Activated CD4-positive, alpha-beta T cell treated with anti-CD3 and anti-CD28 coated beads for 4 hours (primary cell): ENCODE measurements at places on chromosomes 6 and 20.

- DNase-seq = no peak
These were observed 70.6 kb downstream of the MRPL14 start for GRCh38 chr6:44056392-44057237.

DNA sequence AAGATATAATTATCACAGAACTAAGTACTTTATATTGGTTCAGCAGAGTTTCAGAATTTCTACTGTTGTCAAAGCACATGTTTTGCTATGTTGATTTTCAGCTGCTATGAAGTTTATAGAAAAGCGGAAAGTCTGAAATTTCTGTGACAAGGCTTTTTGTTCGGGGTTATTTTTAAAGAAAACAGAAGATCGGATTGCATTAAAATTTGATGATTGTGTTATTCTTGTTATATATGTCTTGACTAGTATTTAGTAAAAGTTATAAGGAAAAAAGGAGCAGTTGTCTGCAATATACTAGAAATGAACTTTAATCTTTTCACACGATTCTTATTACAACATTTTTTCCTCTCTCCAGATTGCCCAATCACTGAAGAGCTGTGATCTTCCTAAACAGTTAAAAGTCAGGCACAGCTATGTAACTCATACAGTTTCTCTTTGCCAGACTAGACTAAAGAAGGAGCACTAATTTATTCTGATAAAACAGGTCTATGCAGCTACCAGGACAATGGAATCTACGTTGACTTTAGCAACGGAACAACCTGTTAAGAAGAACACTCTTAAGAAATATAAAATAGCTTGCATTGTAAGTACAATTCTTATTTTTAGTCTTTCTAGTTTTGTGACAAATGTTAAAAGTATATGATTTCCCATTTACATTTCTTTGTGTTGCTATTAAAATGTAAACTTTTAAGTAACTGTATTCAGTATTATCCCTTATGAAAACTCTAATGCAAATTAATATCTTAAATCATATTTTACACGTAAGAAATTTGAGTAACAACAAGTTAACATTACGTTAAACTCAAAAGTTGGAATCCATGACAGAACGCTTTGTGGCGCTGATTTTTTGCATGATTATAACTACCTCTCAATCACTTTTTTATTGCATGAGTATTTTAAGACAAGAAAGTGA, at the start of gene ENPP3:
ENPP3 (plus strand) TSS at position 423 of the 913 bp plus-strand sequence; CDS start at position 506, 83 bp downstream.
- DNase-seq = no peak

DNA sequence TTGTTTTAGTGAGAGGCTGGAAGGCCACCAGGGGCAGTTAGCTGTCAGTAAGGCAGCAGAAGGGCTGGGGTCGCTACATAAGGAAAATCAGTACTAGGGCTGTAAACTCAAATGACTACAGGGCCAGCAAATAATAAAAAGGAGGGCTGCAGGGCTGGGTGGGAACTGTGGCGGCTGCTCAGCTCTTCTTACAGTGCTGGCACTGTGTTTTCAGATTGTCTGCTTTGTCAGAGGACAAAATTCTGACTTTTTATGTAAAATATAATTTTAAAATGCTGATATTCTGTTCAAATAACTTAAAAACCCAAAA, 23.2 kb downstream of the HLA-A start:
- DNase-seq = no peak

GRCh38 chr6:149016716-149017115, 269.9 kb downstream of the UST start:
- DNase-seq = no peak

GRCh38 chr6:135798751-135799515, 52.6 kb upstream of the PDE7B start:
- DNase-seq = no peak

DNA sequence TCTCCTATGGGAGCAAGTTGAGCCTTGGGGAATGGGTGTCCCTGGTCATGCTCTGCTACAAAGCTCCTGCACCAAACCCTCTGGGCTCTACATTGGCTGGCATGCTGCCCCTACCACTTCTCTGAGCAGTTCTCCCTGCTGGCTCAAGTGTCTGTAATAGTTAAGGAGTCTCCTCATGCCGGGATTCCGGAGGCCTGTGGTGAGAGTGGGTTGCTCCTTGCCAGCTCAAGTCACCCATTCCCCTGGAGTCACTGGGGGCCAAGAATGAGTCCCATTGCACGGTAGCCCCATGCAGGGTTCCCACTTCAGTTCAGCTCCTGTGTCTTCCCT, 173.9 kb downstream of the PRDM13 start:
- no peak for DNase-seq

GRCh38 chr20:54692168-54692887, 216.9 kb downstream of the DOK5 start:
- DNase-seq = no peak

- no peak for DNase-seq
These were observed 34.3 kb downstream of the RGS17 start for GRCh38 chr6:153096792-153097191.

- DNase-seq = no peak
These were observed 23.1 kb upstream of the C6orf141 start for GRCh38 chr6:49527320-49527719.

- DNase-seq = no peak
These were observed 230.9 kb downstream of the TBC1D7 start for GRCh38 chr6:13097454-13097853.

GRCh38 chr6:94570581-94570980, 1006.8 kb upstream of the MANEA start:
- DNase-seq = no peak

DNA sequence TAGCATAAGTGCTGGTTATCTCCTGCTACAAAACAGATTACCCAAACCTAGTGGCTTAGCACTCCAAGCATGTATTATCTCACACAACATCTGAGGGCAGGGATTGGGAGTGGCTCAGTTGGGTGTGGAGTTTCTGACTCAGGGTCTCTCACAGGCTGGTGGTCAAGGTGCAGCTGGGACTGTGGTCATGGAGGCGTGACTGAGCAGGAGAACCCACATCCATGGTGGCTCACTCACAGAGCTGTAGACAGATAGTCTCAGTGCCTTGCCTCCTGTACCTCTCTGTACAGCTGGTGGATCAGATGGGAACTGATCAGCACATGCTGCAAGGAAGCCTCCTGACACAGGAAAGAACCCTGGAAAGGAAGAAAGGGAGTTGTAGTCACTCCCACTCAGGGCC, 83.1 kb upstream of the CST7 start:
- DNase-seq = no peak

- DNase-seq = no peak
These were observed 25.9 kb downstream of the LYRM4 start for GRCh38 chr6:5234874-5235273.

- DNase-seq = no peak
These were observed 188.1 kb upstream of the CEP162 start for GRCh38 chr6:84415517-84415916.
